CD4-positive, alpha-beta T cell treated with Interleukin-4 for 1 hour (primary cell): ENCODE measurements at places on chromosomes 1 and 21.
A peak's percentile ranks its signal among the peaks of the same experiment; 100 is the strongest.

GRCh38 chr21:45950740-45951515 lies 30.6 kb upstream of the COL6A1 start:
- no peak for DNase-seq

- no peak for DNase-seq
Measured at GRCh38 chr1:114685851-114686250, 9.5 kb downstream of the AMPD1 start.

DNA sequence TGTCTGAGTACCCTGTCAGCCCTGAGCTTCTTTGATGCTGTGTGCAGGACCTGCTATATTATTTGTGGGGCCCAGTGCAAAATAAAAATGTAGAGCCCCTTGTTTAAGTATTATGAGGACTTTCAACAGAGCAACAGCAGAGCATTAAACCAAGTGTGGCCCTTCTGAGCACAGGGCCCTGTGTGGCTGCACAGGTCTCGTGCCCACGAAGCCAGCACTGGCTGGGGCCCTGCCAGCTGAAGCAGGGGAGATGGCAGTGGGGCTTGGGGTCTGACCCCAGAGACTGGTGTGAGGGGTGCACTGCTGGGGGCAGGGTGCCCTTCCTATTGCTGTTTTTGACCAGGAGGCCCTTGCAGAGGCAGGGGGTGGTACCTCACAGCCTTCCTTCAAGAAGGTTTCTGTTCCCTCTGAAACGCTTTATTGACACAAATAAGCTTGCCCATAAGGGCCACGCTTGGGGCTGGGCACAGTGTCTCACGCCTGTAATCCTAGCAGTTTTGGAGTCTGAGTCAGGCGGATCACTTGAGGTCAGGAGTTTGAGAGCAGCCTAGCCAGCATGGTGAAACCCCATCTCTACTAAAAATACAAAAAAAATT lies 2.2 kb upstream of the SEMA4A start:
- DNase-seq = peak; percentile 58

DNA sequence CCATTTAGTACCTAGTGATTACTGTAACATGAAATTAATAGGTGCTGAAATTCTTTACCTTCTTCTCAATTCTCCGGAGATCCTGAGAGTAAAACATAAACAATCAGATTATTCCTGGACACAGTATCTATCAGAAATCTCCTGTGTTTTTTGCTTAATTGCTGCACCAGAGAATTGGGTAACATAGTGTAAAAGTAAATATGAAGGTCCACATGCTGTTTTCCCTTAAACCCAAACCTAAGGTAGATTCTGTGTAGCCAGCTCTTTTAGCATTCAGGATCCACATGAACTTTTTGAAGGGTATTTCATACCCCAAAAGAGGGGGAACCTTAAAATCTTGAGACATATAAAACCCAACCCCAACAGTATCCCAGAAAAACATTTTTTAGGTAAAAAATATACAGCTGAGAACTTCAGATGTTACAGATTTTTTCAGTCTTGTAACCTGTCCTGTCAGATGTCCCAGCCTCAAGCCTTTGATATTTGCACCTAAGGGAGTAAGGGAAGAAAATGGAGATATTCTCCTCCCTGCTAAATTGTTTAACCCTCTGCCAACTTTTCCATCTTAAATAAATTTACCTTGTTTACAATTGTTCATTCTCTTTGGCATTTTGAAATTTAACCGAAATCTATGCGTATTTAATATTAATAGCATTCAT lies 11.2 kb downstream of the ODR4 start:
- no peak for DNase-seq

GRCh38 chr1:59143811-59144210 lies 153.1 kb upstream of the FGGY start:
- DNase-seq = no peak

- no peak for DNase-seq
Measured at GRCh38 chr21:32519945-32520874, 65.1 kb downstream of the TCP10L start.
